ENCODE measurements at places on chromosomes 16 and 17. TPM values are rescaled to one million over a fixed set of nuclear protein-coding genes. Genes with fewer than 3 reads are reported as not detected.

EPN3 gene
- not detected for total RNA-seq

SMIM5 gene
- total RNA-seq: 1.2 TPM

OTOA gene
- total RNA-seq: 0.32 TPM

CACNG1 gene
- total RNA-seq: not detected

NHERF2 gene
- 110 TPM for total RNA-seq

SF3B3 gene
- 175 TPM for total RNA-seq

TSNAXIP1 gene
- total RNA-seq: 1.1 TPM

FOXN1 gene
- not detected for total RNA-seq

BANP gene
- 35.6 TPM for total RNA-seq

FN3K gene
- total RNA-seq: 23.0 TPM

BIRC5 gene
- 2.8 TPM for total RNA-seq

LPCAT2 gene
- 36.6 TPM for total RNA-seq

SLC16A11 gene
- total RNA-seq: 0.26 TPM

NPIPA7 gene
- 25.3 TPM for total RNA-seq

CSH2 gene
- not detected for total RNA-seq

KRT40 gene
- total RNA-seq: not detected

ICAM2 gene
- total RNA-seq: 24.9 TPM

SLFN14 gene
- not detected for total RNA-seq

ZG16 gene
- total RNA-seq: not detected

SYNGR3 gene
- 0.36 TPM for total RNA-seq

SCGB1C2 gene
- total RNA-seq: not detected

ABCA9 gene
- total RNA-seq: 25.1 TPM

KRTAP1-1 gene
- total RNA-seq: not detected

METRN gene
- 22.7 TPM for total RNA-seq

GFAP gene
- total RNA-seq: 17.6 TPM

LITAFD gene
- not detected for total RNA-seq

ZNF75A gene
- 28.1 TPM for total RNA-seq

SPATA22 gene
- 1.4 TPM for total RNA-seq

CBLN1 gene
- total RNA-seq: 1.2 TPM

ITPRIPL2 gene
- total RNA-seq: 71.5 TPM

MRPS34 gene
- total RNA-seq: 40.5 TPM

ENPP7 gene
- total RNA-seq: not detected
